Hematopoietic multipotent progenitor cell treated with erythropoietin and hydrocortisone succinate and interleukin-3 and kit ligand, for 6 days (in vitro differentiated cells): ENCODE measurements at places on chromosomes 2 and 18.
A peak's percentile ranks its signal among the peaks of the same experiment; 100 is the strongest.

- no peak for DNase-seq
Observed at GRCh38 chr2:59029058-59029457, 787.9 kb upstream of the FANCL start.

DNA sequence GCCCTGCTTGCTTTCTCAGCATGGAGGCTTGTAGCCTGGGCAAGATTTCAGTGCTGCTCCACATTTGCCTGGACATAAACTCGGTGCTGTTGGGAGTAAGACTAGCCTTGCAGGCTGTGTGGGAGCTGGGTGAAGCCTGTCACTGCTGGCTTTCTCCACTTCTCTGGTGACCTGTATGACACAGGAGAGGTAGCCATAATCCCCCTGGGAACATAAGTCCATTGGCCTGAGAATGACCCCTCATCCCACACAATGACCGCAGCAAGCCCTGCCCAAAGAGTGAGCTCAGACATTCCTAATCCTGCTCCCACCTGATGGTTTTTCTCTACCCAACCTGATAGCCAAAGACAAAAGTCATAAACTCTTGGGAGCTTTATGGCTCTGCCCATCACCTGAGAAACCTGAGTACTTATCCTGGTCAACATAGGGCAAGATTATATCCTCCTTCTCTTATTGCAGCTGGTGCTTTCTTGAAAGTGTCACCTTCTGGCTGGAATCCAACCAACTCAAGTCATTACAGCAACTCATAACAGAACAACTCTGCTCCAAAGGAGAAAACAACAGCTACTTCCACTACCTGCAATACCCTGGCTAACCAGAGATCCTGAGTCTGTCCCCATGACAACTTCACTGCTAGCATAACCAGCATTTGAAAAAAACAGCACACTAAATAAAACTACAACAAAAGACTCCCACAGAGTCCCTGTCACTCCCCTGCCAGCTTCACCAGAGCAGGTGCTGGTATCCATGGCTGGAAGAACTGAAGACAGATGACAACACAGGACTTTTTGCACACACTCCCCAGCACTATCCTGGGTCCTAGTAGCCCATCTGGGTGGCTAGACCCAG, 834.4 kb upstream of the DDX18 start:
- no peak for DNase-seq

- peak; percentile 78 for DNase-seq
Observed at GRCh38 chr18:26002375-26002910, 88.0 kb downstream of the SS18 start.

GRCh38 chr2:112317303-112318158, 42.1 kb downstream of the ZC3H6 start:
- DNase-seq: no peak

DNA sequence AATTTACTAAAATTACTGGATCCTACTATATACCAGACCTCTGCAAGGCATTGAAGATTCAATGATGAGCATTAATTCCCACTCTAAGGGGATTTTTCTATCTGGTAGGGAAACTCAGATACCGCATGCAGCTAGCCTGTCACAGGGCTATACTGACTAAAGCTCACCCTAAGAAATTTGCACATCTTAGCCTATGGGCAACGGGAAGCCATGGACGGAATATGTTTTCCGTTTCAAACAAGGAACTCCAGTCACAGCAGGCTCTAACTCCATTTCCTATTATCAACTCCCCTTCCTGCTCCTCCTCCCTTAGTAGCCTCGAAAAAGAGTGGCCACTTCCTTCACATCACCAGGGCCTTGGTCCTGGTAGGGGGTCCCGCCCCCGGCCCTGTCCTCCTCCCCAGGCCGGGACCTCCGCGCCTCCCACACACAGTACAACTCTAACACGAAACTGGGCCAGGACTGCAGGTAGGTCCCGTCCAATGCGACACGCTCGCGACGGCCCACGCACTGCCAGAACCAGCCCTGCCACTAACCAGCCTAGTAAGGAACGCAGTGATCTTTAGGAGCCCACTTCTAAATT, 659 bp upstream of the COX5B start:
- DNase-seq: peak; percentile 57

DNA sequence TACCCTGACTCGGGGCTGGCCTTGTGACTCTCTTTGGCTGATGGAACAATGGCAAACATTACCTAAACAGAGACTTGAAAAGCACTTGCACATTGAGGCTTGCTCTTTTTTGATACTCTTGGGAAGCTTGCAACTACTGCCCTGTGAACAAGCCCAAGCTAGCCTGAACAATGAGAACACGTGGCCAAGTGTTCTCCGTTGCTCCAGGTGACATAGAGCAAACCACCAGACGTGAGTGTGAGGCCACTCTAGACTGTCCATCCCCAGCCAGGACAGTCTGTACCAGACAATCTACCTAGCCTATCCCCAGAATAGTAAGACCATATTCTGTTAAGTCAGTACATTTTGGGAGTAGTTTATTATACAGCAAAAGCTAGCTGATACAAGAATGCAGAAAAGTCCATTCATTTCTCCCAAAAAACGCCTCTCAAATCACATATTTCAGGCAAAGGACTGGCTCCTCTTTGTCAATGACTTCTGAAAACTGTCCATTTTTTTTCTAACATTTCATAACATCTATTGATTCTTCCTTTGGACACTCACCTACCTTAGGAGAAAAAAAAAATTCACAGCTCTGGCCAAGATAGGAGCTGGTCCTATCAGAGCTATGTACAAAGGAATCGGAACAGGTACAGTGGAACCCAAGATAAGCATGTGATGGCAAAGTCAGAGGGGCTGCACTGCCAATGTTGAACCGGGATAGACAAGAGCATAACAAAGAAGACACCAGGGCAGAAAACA, 142.1 kb upstream of the PKDCC start:
- no peak for DNase-seq

DNA sequence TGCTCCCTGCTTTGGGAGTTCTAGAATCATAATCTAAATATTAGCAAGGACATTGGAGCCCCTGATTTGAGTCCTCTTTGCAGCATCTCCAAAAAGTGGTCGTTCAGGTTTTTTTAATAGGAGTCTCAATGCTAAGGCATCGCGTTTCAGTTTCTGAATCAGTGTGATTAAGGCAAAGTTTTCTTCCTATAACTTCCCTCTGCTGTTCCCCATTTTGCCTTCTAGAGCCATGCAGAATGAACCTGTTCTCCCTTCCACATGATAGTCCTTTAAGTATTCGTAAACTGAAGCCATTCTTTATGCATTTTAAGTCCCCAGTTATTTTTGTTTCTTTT, 159.5 kb downstream of the PTGR3 start:
- no peak for DNase-seq

DNA sequence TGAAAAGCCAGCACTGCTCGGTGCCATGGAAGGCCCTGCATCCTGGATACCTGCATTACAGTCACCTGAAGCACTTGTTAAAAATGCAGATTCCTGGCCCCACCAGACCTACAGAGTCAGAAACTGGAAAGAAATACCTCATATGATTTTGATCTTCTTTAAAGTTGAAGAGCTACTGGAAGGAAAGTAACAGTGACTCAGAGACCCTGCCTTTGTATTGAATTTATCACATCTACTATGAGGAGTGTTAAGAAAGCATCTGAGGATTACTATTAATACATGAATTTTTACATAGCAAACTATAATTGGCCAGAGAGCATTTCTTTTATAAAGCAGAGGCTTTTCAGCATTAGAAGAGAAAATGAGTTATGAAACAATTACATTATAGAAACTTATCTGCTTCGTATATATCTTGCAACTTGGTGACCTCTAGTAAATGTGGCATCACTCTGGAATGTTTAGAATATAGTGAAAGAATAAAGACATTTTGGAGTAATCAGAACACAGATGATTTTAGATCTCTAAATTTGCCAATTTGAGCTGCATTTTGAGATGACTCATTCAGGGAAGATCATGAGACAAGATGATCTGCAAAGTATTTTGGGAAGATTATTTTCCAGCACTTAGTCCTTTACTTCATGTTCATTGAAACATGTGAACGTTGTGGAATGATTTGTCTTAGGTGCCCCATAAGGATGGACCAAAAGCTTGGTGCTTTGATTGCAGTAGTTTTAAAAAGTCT, 12.2 kb downstream of the PTPRM start:
- no peak for DNase-seq

GRCh38 chr2:126935774-126936173, 37.1 kb downstream of the TEX51 start:
- DNase-seq: no peak

DNA sequence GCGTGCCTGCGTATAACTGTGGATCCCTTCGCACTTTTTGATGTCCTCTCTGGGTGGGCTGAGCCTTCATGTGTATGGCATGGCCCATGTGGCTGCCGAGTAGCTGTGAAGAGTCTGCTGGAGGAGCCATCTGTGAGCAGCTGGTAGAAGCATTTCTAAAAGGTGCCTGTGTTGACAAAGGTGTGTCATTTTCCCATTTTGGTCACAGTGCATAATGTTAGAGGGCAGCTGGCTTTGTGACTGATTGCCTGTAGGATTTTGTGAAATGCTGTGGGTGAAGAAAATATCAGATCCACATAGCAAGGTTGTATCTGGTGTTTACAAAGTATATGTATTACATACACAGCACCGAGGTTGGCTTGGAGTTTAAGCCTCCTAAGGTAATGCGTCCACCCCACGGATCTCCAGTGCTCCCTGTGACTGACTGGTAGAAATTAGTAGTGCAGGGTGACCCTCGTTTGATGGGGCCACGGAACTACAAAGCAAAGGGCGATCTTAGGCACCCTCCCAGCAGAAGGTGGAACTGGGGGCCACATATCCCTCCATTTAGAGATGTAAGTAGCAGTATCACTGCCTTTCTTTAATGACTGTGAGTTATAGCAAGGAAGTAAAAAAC, 16.5 kb downstream of the GATA6 start:
- no peak for DNase-seq

GRCh38 chr2:215527736-215528135, 91.9 kb upstream of the FN1 start:
- no peak for DNase-seq

- peak; percentile 83 for DNase-seq
Observed at GRCh38 chr2:71277536-71278103, 50.7 kb upstream of the PAIP2B start.

- DNase-seq: no peak
Observed at GRCh38 chr2:8851811-8852560, 14.6 kb upstream of the KIDINS220 start.
